ENCODE measurements at places on chromosomes 2 and 18.

DNA sequence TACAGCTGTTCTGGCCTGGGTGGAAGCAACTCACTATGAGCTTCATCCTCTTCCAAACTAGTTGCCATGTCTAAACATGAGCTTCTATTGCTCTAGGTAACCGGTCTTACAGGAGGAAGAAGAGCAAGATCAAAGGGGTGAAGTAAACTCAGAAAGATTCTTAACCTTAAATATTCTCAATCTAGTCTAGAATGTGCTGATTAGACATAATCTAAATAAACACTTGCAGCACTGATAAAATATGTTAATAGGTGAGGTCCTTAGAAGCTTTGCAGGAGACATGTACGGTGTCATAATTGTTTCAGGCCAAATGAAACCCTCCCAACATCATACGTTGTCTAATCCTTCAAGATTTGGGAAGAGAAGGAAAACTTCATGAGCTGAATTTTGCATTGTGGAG, 431.6 kb upstream of the FSHR start:
- no peak for DNase-seq

DNA sequence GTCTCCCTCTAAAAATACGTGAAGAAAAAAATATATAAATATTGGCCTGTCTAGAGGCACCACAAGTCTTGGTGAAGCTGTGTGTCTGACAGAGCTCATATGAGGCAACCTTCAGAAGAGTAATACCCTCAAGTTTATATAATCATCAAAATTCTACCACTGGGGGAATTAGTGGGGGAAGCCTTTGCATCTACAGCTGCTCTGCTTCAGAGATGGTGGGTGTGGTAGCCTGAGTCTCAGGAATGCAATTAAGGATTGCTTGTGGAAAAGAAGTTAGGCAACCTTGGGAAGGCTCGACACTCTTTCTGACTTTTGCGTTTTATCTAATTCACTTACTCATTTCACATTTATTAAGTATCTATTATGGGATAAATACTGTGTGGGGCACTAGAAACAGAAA, 17.4 kb downstream of the TPGS2 start:
- no peak for DNase-seq

- no peak for DNase-seq
Observed at GRCh38 chr2:109386004-109386695, 227.6 kb downstream of the SEPTIN10 start.

DNA sequence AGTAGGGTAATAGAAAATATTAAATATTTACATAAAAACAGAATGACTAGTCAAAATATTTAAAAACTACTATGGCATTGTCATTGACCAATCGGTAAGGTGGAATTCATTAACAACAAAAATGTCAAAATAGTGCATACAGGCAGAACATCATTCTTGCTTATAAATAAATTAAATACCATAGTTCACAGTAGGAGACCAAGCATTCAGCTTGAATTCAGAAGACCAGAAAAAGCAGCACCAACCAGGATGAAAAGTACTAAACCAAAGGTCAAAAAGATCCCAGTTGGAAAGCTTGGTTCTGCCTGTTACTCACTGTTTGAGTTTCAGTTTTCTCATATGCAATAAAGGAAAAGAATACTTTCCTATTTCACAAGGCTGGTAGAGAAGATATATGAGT, 244.3 kb downstream of the OSR1 start:
- no peak for DNase-seq

- no peak for DNase-seq
Observed at GRCh38 chr18:68995675-68996074, 197.8 kb downstream of the CCDC102B start.

- DNase-seq: no peak
Observed at GRCh38 chr2:218867900-218868299, 8.3 kb downstream of the WNT6 start.

- DNase-seq: peak; percentile 19
Observed at GRCh38 chr18:13374468-13375301, 156.1 kb downstream of the LDLRAD4 start.

DNA sequence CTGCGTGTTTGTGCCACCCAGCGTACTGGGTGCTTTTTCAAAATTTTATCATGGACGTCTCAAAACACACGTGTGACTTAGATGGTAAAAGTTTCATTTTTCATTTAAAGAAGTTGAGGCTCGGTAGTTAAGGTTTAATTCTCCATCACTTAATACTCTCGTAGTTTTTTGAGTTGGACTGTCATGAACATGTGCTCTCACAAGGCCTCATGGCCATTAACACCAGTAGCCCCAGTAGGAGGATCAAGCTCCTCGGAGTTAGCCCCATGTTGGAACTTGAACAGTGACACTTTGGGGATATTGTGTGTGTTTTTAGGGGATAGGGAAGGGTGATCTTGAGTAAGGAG, 15.3 kb downstream of the NMUR1 start:
- DNase-seq: no peak

- DNase-seq: no peak
Observed at GRCh38 chr2:54040685-54041084, 69.9 kb upstream of the PSME4 start.

- no peak for DNase-seq
Observed at GRCh38 chr2:178426388-178426787, 24.6 kb downstream of the PRKRA start.

DNA sequence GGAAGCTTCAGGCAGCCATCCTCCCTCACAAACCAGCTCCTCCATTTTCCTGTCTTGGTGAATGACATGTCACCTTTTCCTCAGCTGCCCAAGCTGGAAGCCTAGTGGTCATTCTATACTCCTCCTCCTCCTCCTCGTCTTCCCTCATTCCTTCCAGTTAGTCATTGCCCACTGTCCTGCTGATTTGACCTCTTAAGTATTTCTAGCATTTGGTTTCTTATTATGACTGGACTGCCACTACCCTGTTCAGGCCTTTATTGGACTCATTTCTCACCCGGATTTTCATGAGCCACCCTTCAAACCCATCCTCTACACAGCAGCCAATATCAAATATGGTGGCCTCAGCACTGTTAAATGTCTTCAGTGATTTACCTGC, 21.9 kb upstream of the MGAT5 start:
- no peak for DNase-seq

DNA sequence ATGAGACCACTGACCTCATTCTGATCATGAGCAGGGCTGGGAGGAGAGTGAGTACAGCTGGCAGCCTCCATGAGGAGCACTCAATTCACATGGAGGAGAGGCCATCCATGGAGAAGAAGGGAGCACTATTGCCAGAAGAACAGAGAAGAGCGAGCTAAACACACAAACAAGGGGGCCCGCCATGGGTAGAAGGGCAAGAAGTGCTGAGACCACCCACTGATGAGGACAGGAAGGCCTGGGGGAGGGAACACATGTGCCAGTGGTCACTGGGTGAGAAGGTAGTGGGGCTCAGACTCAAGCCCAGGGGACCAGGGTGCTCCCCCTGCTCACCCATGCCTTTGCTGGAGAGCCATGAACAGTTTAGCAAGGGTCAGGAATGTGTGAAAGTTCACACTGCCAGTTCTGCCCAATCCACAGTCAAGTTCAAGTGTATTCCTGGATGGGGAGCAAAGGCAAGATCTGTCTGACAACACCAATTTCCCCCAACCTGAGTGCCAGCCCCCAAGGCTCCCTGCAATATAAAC, 57.7 kb downstream of the TTC32 start:
- no peak for DNase-seq

DNA sequence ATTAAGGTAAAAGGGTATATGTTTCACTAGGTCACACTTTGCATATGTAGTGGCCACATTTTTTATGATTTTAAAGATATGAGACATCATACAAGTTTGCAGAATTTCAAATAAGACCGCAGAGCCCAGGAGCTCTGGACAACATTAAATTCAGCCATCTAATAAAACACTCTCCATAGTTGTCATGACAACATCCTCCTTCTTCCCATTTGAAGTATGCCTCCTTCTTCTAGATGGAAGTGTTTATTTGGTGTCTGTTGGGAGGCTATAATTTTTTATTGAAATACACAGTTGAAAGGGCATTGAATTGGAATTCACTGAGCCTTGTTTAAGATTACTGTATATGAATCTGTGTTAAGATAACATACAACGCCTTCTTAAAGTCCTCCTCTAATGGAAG, 467.3 kb downstream of the CMPK2 start:
- no peak for DNase-seq

DNA sequence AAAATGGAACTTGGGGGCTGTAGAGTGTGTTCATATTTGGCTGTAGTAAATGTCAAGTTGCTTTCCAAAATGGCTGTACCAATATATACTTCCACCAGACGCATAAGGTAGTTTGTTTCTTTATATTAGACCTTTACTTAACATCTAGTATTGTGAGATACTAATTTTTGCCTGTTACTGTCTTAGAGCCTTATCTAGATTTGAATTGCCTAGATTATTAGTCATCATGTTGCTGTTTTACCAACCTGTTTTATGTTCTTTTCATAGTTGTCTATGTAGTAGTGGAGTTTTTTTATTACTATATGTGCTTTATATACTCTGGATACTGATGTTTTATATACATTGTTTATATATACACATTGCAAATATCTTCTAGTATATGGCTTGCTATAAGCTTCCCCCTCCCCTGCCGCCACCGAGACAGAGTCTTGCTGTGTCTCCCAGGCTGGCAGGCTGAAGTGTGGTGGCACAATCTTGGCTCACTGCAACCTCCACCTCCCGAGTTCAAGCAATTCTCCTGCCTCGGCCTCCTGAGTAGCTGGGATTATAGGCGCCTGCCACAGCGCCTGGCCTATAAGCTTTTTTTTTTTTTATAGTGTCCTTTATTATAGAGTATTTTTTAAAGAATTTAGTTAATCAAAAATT, 18.9 kb downstream of the SLC39A10 start:
- no peak for DNase-seq

- DNase-seq: no peak
Observed at GRCh38 chr18:6396276-6396675, 18.4 kb downstream of the L3MBTL4 start.

GRCh38 chr2:181785691-181786344, 105.5 kb upstream of the NEUROD1 start:
- DNase-seq: no peak
